ENCODE measurements at places on chromosomes 12 and 14. TPM values are rescaled to one million over a fixed set of nuclear protein-coding genes. Genes with fewer than 3 reads are reported as not detected.
A peak's percentile ranks its signal among the peaks of the same experiment; 100 is the strongest.

The TMEM30B gene
- 0.70 TPM for total RNA-seq

The AKAP3 gene
- 3.5 TPM for total RNA-seq

The CCDC175 gene
- total RNA-seq: not detected

The FSCB gene
- not detected for total RNA-seq

- no peak overlapping the region for H3K27ac ChIP-seq
- peaks cover 2% of the 10 kb centered on the region for H3K4me1 ChIP-seq
- peaks cover 2% of the 10 kb centered on the region for H3K36me3 ChIP-seq
- no peaks in the 10 kb centered on the region for H3K27me3 ChIP-seq
- no peak overlapping the region for H3K4me3 ChIP-seq
- DNase-seq: no peak
Measured at GRCh38 chr12:75683220-75683619, 171.8 kb upstream of the KRR1 start.

The MGP gene
- not detected for total RNA-seq

GRCh38 chr14:75205591-75205990, 29.2 kb upstream of the TMED10 start:
- H3K27ac ChIP-seq: peak overlapping the region; percentile 77
- peaks cover 24% of the 10 kb centered on the region for H3K4me1 ChIP-seq
- H3K4me3 ChIP-seq: no peak overlapping the region

The C14orf132 gene
- 0.33 TPM for total RNA-seq

The TAS2R10 gene
- total RNA-seq: 0.29 TPM

- H3K27ac ChIP-seq: no peak overlapping the region
- H3K4me1 ChIP-seq: peaks cover 4% of the 10 kb centered on the region
- peaks cover 52% of the 10 kb centered on the region for H3K27me3 ChIP-seq
- no peak overlapping the region for H3K4me3 ChIP-seq
- no peaks in the 10 kb centered on the region for H3K36me3 ChIP-seq
Measured at GRCh38 chr14:72557671-72558070, 336.2 kb downstream of the DPF3 start.

The PCED1B gene
- 44.3 TPM for total RNA-seq

DNA sequence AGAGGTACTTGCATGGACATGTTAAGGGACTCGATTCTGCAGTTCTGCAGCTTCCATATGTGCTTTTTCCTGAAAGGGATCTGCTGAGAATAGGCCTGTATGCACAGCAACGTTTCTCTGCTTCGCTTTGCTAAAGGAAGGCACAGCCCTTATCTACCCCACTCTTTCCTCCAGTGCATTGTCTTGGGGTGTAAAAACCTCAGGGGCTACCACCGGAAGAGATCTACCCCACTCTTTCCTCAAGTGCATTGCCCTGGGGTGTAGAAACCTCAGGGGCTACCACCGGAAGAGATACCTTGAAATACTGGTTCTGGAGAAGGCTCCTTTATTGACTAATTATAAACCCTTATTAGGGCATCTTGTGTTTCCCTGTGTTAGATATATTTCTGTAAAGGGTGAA, 52.9 kb downstream of the SEL1L start:
- peak overlapping the region; percentile 73 for H3K27ac ChIP-seq
- peak; percentile 79 for DNase-seq
- no peaks in the 10 kb centered on the region for H3K27me3 ChIP-seq
- H3K36me3 ChIP-seq: peaks cover 63% of the 10 kb centered on the region
- peaks cover 45% of the 10 kb centered on the region for H3K4me1 ChIP-seq
- H3K4me3 ChIP-seq: peak overlapping the region; percentile 16

- no peak overlapping the region for H3K27ac ChIP-seq
- no peak for DNase-seq
- H3K36me3 ChIP-seq: no peaks in the 10 kb centered on the region
- no peaks in the 10 kb centered on the region for H3K27me3 ChIP-seq
Measured at GRCh38 chr12:58645946-58646345, 274.4 kb downstream of the LRIG3 start.

DNA sequence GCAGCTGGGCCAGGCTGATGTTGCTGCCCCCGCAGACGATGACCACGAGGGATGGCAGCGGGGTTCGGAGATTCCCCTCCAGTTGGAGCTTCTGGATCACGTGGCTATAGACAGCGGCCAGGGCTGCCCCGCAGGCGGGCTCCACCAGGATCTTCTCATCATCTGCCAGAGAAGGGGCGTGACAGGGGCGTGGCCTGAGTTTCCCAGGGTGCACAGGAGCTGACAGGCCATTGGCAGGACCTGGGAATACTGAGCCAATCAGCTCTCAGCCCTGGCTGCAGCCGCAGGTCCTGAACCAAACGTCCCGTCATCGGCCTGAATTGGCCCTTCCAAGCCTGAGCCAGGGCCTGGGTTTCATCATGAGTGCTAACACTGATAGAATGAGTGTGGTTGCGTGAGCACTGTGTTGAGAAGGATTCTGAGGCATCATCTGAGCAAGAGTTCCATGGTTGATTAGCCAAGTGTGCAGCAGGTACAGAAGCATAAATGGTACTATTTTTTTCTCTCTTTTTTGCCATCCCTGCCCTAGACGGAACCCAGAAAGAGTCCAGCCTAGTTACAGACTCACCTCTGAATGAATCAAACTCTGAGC, 10.6 kb downstream of the SDS start:
- no peak for DNase-seq
- H3K4me1 ChIP-seq: no peaks in the 10 kb centered on the region
- H3K27me3 ChIP-seq: no peaks in the 10 kb centered on the region
- H3K36me3 ChIP-seq: no peaks in the 10 kb centered on the region
- H3K27ac ChIP-seq: no peak overlapping the region

DNA sequence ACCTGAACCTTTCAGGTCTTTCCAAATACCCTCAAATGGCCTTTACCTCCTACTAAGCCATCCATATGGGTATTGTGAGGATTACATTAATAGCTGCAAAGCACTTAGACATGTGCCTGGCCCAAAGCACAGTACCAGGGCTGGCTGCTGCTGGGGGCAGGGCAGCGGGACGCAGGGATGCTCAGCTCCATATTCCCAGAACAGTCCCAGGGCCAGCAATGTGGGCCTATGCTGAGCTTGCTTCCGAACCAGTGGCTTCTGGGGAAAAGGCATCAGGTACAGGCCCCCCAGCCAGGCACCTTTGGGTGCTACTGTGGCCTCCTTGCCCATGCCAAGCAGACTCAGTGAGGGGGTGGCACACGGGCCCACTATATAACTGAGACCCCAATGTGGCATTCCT, 10.4 kb downstream of the ACTN1 start:
- H3K4me1 ChIP-seq: peaks cover 27% of the 10 kb centered on the region
- DNase-seq: no peak
- no peak overlapping the region for H3K4me3 ChIP-seq
- H3K27ac ChIP-seq: no peak overlapping the region
- H3K36me3 ChIP-seq: peaks cover 7% of the 10 kb centered on the region
- peaks cover 3% of the 10 kb centered on the region for H3K27me3 ChIP-seq

GRCh38 chr12:75360920-75361319, 26.4 kb downstream of the GLIPR1L1 start:
- no peak overlapping the region for H3K27ac ChIP-seq
- DNase-seq: no peak
- H3K27me3 ChIP-seq: no peaks in the 10 kb centered on the region
- H3K4me3 ChIP-seq: no peak overlapping the region
- peaks cover 8% of the 10 kb centered on the region for H3K4me1 ChIP-seq

The ETFRF1 gene
- 9.3 TPM for total RNA-seq

GRCh38 chr12:71152851-71153250, 4.9 kb downstream of the TSPAN8 start:
- H3K36me3 ChIP-seq: no peaks in the 10 kb centered on the region
- no peak for DNase-seq
- no peaks in the 10 kb centered on the region for H3K27me3 ChIP-seq
- H3K4me1 ChIP-seq: no peaks in the 10 kb centered on the region
- H3K27ac ChIP-seq: no peak overlapping the region
- H3K4me3 ChIP-seq: no peak overlapping the region

GRCh38 chr12:120649442-120650232, 9.2 kb downstream of the CABP1 start:
- H3K27me3 ChIP-seq: peaks cover 64% of the 10 kb centered on the region
- H3K27ac ChIP-seq: no peak overlapping the region
- H3K4me1 ChIP-seq: peaks cover 20% of the 10 kb centered on the region
- H3K4me3 ChIP-seq: peak overlapping the region; percentile 30
- no peaks in the 10 kb centered on the region for H3K36me3 ChIP-seq

The RPGRIP1 gene
- not detected for total RNA-seq

DNA sequence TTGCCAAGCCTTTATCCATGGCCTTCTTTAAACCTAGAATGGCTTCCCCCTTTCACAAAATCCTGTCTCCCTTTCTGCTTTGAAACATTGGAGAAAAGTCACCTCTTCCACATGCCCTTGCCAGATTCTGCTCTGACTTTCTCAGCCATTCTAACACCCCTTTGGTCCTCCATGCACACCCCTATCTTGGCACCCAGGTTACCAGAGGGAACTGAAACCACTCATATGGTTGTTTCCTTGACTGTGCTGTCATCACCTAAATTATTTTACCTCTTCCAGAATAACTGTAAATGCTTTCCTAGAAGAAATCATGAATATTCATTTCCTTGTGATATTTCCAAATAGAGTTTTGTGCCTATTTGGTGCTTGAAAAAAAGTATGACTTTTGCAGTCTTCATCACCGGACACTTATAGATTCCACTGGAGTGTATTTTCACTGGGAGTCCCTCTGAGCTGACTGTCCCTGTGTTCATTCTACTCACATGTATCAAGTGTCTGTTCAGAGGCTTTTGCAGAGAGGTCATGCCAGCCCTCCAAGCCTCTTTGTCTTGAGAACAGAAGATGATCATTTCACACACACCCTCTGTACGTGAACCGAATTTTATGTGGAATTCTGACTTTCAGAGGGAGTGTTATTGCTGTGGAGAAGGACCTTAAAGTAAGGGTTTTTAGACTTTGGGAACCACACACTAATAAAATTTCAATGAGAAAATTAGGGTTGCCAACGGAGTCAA, 74.1 kb downstream of the PLXNC1 start:
- H3K36me3 ChIP-seq: peaks cover 31% of the 10 kb centered on the region
- no peaks in the 10 kb centered on the region for H3K27me3 ChIP-seq
- DNase-seq: no peak
- no peaks in the 10 kb centered on the region for H3K4me1 ChIP-seq
- H3K4me3 ChIP-seq: no peak overlapping the region

The CFAP73 gene
- not detected for total RNA-seq

The BDKRB2 gene
- total RNA-seq: not detected

DNA sequence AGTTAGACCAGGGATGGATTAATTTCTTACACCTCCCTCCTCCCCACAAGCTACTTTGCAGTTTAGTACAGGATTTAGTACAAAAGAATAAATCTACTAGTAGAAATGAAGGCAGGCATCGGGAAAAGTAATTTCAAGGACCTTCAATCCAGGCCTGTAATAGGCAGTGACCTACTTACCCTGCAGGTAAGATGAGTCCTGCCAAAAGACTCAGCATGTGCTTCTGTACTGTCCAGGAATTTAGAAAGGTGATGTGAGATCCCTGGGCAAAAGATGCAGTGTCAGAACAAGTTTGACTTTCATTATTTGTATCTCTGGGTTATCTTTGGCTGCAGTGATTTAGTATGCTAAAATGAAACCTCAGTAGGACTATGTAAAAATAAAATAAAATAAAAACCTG, 403.0 kb downstream of the NOVA1 start:
- no peak overlapping the region for H3K4me3 ChIP-seq
- no peak for DNase-seq
- H3K27ac ChIP-seq: no peak overlapping the region
- no peaks in the 10 kb centered on the region for H3K36me3 ChIP-seq
- no peaks in the 10 kb centered on the region for H3K27me3 ChIP-seq
- H3K4me1 ChIP-seq: no peaks in the 10 kb centered on the region

GRCh38 chr12:69304284-69304683, 43.9 kb upstream of the LYZ start:
- no peaks in the 10 kb centered on the region for H3K4me1 ChIP-seq
- no peak for DNase-seq
- peaks cover 14% of the 10 kb centered on the region for H3K27me3 ChIP-seq
- peaks cover 7% of the 10 kb centered on the region for H3K36me3 ChIP-seq

GRCh38 chr14:58832095-58832521, 194.3 kb downstream of the DACT1 start:
- DNase-seq: no peak
- no peak overlapping the region for H3K27ac ChIP-seq
- H3K4me3 ChIP-seq: no peak overlapping the region
- peaks cover 3% of the 10 kb centered on the region for H3K4me1 ChIP-seq
- H3K27me3 ChIP-seq: no peaks in the 10 kb centered on the region

The PRH2 gene
- not detected for total RNA-seq

The ANAPC7 gene
- total RNA-seq: 74.9 TPM

The REM2 gene
- total RNA-seq: 0.93 TPM

DNA sequence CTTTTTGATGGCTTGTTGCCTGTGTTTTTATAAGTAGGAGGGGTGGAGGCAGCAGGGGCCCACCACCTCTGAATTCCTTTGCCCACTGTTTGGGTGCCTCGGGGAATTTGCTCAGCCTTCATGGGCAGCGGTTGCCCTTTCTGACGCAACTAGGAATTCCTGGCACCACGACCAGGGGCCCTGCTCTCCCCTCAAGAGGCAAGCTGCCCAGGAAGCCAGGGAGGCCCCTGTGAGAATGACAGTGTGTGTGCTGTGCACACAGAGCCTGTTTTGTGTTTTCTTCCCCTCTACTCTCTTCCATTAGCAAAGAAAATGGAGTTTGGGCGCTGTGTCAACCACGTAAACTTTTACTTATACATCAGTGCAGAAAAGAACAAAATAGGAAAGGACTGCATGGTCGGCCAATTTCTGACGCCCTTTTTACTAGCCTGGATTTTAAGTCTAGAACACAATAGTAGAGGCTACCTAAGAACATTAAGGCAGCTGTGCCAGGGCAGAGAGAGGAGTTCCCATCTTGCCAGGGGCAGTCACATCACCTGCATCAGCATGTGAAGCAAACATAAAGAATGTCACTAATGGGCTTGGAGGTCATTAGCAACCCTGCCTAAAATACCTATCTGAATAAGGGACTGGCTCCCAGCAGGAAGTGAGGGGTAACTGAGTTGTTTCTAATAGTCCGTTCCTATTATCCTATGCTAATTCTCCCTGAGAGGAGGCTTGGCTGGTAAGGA, 17.9 kb upstream of the PTGR2 start:
- DNase-seq: no peak
- H3K27ac ChIP-seq: no peak overlapping the region
- H3K27me3 ChIP-seq: no peaks in the 10 kb centered on the region
- peaks cover 16% of the 10 kb centered on the region for H3K4me1 ChIP-seq
- H3K4me3 ChIP-seq: no peak overlapping the region
- no peaks in the 10 kb centered on the region for H3K36me3 ChIP-seq
